ENCODE measurements at places on chromosomes 4 and X.
A peak's percentile ranks its signal among the peaks of the same experiment; 100 is the strongest.

DNA sequence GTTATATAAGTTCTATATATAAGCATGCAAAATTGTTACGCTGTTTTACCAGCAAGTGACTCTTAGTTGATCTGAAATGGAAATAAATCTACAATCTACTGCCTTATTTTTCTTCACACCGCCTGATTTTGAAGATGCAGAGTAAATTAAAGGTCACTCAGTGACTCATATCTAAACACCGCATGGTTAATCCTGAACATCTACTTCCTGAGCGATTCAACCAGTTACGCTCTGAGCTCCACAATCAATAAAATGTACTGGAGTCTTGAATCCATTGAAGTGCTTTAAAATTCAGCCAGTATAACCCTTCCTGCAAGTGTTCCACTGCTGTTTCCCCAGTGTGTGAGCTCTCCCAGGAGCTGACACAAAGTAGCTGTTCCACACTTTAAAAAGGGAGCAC, 192.8 kb downstream of the SLC7A11 start:
- no peak for DNase-seq

- no peak for DNase-seq
These were observed 12.7 kb downstream of the ART3 start for GRCh38 chr4:76087007-76087769.

DNA sequence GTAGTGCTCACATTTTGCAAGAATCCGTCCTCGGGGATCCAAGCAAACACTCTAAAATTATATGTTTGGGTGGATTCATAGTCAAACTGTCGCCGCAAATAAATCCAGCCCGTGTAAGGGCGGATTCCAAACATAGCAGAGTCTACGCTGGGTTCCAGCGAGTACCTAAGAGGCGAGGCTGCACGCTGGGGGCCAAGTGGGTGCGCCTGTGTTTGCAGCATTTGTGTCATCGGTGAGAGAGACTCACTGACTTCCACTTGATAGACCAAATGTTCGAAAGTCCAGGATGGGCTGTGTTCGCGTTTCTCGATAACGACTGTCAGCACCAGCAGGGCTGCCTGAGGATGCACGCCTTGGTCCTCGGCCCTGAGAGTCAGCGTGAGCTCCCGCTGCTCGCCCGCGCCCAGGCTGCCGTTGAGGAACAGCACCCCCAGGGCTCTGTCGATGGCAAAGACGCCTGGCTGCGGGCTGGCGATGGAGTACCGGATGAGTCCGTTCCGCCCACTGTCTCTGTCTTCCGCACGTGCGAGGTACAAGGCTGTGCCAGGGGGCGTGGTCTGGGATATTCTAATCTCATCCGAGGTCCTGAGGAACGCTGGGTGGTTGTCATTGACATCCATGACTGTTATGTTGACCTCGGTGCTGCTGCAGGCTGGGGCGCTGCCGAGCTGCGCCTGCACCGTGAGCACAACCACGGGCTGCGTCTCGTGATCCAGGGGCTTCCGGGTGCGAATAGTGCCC, 158.7 kb downstream of the DCHS2 start:
- DNase-seq: peak; percentile 7

GRCh38 chr4:68129793-68130192, at the start of gene TMPRSS11F:
Gene TMPRSS11F (minus strand): TSS chr4:68129869. CDS start chr4:68129820, 49 bp downstream.
- no peak for DNase-seq

- DNase-seq: no peak
These were observed 29.5 kb downstream of the METTL14 start for GRCh38 chr4:118714682-118715081.

DNA sequence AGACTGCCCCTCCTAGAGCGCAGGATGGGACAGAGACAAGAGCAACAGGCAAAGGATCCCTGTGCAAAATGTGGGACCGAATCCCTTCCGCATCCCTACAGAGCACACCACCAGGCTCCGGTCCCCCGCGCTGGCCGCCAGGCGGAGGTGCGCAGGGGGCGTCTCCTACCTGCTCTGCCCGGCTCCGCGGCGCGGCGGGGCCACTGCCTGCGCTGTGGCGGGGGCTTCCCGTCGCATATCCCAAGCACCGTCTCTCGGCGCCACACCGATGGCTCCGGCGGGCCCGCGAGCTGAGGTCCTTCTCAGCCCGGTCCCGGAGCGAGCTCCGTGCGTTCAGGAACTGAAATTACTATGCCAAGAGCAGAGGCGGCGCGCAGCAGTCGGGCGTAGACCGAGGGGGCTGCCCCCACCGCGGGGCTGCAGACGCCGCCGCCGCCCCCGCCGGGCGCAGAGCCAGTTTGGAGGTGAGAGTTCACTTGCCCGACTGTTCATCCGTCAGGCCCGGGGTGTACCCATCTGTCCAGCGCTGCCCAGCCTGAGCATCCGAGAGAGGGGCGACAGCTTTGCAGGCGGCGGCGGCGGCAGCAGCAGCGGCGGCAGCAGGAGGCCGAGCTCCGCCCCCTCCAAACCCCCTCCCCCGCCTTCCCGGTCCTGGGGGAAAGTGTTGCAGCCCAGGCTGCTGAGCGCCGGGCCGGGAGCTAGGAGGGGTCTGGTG, at the start of gene GPRIN3:
TSS of gene GPRIN3 (minus strand) at position 355 of the 715 bp plus-strand sequence. CDS start 57,690 bp downstream, outside the sequence.
- DNase-seq: no peak

- no peak for DNase-seq
These were observed 782 bp downstream of the ARHGAP24 start for GRCh38 chr4:85475631-85476233.

DNA sequence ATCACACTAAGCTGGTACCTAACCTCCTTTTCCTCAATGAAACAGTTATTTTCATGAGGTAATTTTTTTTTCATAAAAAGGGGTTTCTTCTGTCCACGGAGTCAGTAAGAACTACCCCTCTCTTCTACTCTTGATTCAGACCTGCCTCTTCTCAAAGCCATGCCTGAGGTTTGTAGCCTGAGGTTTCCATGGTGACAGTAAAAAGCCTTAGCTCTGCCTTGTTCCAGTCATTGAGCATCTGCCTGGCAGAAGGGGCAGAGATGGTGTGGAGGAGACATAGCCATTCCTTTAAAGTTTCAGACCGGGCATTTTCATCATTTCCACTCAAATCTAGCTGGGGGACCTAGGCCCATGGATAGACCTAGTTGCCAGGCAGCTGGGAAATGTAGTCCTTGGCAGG, 135.5 kb downstream of the REPS2 start:
- no peak for DNase-seq
